ENCODE measurements at places on chromosomes 13 and 19.

- peak; percentile 52 for DNase-seq
Measured at GRCh38 chr13:32314271-32315237, 609 bp downstream of the ZAR1L start.

GRCh38 chr19:29399804-29400203 is 126.0 kb upstream of the VSTM2B start:
- DNase-seq = no peak

GRCh38 chr19:45791744-45792469 is 738 bp downstream of the DMWD start:
- DNase-seq = no peak

GRCh38 chr13:52061587-52061986 is 37.1 kb downstream of the UTP14C start:
- DNase-seq = peak; percentile 46

GRCh38 chr13:87093399-87093798 is 577.8 kb upstream of the SLITRK5 start:
- DNase-seq = no peak

- DNase-seq = peak; percentile 42
Measured at GRCh38 chr19:4064496-4065260, 2.0 kb downstream of the ZBTB7A start.

DNA sequence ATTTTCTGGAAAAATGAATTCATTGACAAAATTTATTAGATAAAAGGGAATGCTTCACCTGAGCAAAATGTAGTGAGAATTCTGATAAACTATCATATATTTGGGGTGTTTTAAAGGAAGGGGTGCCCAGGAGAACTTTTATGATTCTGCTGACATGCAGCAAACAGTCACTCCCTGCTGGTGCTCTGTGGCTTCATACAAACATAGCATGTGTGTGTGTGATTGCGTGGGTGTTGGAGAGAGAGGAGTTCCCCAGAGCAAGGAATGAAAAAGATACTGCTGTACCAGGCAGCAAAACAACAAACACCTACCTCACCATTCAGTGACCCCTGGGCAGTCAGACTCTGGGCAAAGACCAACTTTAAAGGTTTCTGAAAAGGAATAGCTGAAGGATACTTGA is 546.7 kb downstream of the RFC3 start:
- DNase-seq = no peak

GRCh38 chr19:3515891-3516422 is 9.8 kb downstream of the FZR1 start:
- DNase-seq = no peak

DNA sequence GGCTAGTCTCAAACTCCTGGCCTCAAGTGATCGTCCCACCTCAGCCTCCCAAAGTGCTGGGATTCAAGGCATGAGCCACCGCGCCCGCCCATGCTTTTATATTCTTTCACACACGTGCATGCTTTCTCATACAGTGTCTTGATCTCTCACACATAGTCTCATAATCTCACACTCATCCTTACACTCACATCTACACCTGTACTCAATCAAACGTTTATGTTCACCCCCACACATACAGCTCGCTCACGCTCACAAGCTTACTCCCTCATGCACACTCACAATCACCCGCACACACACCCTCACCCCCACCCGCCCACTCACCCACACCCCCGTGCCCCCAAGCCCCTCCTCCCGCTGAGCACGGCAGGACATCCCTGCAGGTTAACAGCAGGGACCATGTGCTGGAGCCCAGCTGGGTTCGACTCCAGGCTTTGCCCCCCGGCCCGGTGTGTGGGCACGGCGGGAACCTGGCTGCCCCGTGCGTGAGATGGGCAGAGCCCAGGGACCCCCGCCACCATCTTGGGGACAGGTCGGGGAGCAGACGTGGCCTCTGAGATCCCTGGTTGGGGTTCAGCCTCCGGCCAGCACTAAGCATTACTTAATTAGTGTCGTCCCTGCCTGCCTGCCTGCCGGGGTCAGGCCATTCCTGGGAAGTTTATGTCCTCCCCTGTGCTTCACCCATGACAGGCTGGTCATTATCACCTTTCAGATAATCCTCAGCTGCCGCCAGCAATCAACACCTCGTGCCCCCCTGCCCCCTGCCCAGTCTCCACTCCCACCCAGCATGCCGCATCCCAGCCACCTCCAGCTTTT is 11.4 kb downstream of the SBK2 start:
- DNase-seq = no peak

DNA sequence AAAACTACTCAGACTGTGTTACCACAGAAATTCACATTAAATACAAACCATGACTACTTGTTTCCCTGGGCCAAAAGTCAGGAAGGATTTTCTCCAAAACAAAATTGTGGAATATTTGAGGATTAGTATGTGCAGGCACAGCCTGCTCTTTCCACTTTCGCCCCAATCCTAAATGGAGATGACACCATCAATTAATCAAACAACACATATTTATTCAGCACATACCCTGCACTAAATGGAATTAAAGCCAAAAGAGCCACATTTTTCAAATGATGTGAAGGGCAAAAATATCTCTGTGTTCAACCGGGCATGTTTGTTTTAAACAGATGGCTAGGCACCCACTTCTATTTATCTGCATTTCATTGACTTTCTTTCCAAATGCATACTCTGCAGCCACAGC is 523.1 kb downstream of the DCT start:
- DNase-seq = no peak

DNA sequence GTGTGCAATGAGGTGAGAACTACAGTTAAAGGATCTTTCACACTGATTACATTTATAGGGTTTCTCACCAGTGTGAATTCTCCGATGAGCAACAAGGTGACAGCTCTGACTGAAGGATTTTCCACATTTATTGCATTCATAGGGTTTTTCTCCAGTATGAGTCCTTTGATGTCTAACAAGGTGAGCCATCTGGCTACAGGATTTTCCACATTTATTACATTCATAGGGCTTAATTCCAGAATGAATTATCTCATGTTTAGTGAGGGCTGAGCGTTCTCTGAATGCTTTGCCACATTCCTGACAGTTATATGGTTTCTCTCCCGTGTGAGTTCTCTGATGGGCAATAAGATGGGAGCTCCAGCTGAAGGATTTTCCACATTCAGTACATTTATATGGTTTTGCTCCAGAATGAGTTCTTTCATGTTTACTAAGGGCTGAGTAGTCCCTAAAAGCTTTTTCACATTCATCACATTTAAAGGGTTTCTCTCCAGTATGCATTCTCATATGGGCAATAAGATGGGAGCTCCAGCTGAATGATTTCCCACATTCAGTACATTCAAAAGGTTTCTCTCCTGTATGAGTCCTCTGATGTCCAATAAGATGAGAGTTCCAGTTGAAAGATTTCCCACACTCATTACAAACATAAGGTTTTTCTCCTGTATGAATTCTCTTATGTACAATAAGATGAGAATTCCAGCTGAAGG is 4.4 kb upstream of the C19orf18 start:
- DNase-seq = no peak

GRCh38 chr19:51712461-51713081 is 11.2 kb downstream of the HAS1 start:
- DNase-seq = no peak

- DNase-seq = no peak
Measured at GRCh38 chr19:4984438-4984990, 15.6 kb downstream of the KDM4B start.

GRCh38 chr13:85266771-85267170 is 532.4 kb downstream of the SLITRK6 start:
- DNase-seq = no peak
